ENCODE measurements at places on chromosomes 11 and 22.
A peak's percentile ranks its signal among the peaks of the same experiment; 100 is the strongest.

- no peak for DNase-seq
Observed at GRCh38 chr11:46414466-46414796, 22.9 kb upstream of the CHRM4 start.

DNA sequence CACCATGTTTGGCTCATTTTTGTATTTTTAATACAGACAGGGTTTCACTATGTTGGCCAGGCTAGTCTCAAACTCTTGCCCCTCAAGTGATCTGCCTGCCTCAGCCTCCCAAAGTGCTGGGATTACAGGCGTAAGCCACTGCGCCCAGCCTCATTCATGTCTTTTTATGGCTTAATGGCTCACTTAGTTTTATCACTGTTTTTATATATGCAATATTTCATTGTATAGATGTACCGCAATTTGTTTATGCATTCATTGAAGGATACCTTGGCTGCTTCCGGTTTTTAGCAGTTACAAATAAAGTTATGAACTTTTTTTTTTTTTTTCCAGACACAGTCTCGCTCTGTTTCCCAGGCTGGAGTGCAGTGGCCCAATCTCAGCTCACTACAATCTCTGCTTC lies 5.5 kb upstream of the TCN2 start:
- DNase-seq, result no peak

- DNase-seq, result no peak
Observed at GRCh38 chr22:19713245-19713644, 1.1 kb upstream of the SEPTIN5 start.

- no peak for DNase-seq
Observed at GRCh38 chr11:59218319-59218718, 5.6 kb upstream of the MPEG1 start.

GRCh38 chr22:31248138-31248745 lies 36.1 kb downstream of the LIMK2 start:
- peak; percentile 89 for DNase-seq

- no peak for DNase-seq
Observed at GRCh38 chr11:11279956-11280689, 72.9 kb downstream of the CSNK2A3 start.

DNA sequence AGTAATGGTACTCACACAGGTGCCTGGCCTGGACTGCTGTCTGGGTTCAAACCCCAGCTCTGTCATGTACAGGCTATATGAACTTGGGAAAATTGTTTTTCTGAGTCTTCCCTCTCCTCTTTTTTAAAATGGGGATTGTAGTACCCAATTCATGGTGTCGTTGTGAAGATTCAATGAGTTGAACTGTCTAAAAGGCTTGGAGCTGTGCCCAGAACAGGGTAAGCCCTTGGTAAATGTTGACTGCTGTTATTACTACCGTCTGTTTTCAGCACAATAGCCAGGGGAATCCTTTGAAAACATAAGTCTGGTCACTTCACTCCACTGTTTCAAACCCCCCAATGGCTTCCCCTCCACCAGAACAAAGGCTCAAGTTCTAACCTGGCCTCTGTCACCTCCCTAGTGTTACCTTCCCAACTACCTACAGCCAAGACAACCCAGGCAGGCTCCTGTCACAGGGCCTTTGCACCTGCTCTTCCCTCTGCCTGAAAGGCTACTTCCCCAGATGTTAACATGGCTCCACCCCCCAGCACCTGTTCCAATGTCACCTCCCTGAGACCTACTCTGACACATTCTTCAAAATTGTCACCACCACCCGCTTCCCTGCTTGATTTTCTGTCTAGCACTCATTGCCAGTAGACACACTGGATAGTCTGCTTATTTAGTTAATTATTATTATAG lies 152.8 kb downstream of the CHST1 start:
- no peak for DNase-seq

DNA sequence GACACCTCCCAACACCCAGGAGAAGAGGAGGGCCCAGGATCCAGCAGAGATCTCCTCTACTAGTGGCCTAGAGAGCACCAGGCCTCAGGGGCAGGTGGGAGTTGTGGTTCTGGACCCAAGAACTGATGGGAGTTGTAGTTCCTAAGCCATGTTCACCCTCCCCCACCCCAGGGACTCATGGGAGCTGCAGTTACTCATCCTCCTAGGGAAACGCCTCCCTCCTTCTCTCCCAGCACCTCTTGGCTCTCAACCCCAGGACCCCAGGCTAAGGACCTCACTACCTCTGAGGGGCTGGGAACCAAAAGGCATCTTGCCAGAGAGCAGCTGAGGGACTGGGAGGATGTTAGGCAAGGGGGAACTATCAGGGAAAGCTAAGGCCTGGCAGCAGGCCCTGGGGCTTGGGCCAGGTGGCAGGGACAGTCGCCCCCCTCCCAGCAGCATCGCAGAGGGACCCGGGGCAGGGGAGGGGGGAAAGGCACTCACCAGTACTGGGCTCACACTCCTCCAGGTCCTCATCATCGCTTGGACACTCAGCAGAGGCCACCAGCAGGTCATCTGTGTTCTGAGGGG lies 28.9 kb downstream of the SLC22A12 start:
- no peak for DNase-seq
